ENCODE measurements at places on chromosomes 11 and 22. TPM values are rescaled to one million over a fixed set of nuclear protein-coding genes. Genes with fewer than 3 reads are reported as not detected.

Gene SRSF8
- 45.9 TPM for total RNA-seq

Gene POGLUT3
- 8.1 TPM for total RNA-seq

DNA sequence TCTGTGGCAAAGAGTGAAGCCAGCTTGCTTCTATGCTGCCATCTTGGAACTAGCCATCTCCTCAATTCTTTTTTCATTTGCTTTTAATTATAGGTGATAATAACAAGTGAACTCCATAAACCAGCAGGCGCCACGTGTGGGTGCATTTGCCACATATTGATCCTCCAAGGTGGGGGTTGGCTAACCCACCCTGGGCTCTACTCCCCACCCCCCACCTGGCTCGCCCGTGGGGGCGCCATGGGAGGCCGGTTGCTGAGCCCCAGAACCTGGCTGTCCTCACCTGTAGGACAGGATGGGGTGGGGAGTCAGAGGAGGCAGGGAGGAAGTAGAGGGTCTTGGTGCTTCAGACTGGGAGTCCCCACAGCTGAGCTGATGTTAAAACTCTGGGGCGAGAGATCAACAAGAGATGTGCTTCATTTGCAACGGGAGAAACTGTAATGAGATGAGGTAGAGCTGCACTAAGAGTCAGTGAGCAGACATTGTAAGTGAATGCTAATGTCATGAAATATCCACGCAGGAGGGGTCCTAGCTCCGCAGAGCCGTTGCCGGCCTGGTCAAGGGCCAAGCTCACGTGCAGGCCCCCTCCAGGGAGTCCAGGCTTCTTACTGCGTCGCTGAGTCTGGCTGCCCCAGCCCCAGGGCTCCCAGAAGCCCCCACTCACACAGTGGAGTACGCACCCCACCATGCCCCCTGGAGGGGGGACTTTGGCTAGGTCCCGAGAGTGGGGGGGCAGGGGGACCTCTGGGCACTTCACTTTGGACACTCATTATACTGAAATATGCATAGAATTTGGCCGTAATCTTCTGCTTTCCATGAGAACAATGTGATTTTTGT, 59.4 kb downstream of the BRD1 start:
- no peak for DNase-seq

Gene INPPL1
- 144 TPM for total RNA-seq

- no peak for DNase-seq
Observed at GRCh38 chr11:109377039-109377742, 44.8 kb upstream of the C11orf87 start.
